ENCODE measurements at places on chromosomes 6 and 20.

DNA sequence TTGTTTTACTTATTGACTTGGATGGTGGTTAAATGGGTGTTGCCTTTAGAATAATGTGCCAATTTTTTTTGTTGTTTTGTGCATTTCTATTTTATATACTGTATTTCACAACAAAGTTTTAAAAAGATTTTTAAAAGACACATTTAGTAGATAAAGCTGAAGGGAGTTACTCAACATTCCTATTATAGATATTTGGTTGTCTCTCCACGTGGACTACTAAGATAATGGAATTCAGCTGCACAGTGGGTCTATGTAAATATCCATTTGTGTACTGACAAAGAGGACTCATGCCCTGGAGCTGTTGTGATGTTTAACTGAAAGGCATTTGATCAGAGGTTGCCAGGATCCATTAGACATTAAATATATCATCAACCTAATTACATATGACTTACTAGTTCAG is 23.2 kb upstream of the FAM135A start:
- peak; percentile 70 for DNase-seq

DNA sequence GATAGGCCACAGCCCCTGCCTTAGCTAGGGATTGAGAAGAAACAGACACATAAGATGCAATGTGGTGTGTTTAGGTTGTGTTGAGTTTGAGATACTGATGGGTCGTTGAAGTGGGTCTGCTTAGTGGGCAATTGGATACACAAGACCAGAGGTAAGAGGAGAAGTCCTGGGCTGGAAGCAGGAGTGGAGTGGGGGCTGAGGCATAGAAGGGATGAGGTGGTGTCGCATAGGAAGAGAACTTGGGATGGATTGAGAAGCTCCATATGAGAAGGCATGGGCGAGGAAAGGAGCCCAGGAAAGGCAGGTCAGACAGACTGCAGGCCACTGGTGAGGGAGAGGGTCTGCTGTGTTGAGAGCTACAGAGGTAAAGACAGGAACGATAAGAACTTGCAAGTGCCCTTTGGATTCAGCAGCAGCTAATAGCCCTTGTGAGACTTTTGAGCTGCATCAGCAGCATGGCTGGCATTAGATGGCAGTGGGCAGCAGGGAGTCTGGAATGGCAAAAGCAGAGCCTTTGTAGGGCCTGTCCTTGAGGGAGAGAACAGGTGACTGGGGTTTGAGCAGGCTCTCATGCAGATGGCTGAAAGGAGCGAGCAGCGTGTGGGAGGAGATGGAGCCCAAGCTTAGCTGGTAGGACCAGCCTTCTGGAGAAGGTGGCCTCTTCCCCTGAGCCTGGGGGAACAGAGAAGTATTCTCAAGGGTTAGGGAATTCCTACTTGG is 33.2 kb downstream of the PLCG1 start:
- DNase-seq: no peak

GRCh38 chr6:16756660-16757255 is 4.5 kb downstream of the ATXN1 start:
- DNase-seq: no peak

GRCh38 chr6:52654592-52654991 is 16.3 kb upstream of the TMEM14A start:
- no peak for DNase-seq

DNA sequence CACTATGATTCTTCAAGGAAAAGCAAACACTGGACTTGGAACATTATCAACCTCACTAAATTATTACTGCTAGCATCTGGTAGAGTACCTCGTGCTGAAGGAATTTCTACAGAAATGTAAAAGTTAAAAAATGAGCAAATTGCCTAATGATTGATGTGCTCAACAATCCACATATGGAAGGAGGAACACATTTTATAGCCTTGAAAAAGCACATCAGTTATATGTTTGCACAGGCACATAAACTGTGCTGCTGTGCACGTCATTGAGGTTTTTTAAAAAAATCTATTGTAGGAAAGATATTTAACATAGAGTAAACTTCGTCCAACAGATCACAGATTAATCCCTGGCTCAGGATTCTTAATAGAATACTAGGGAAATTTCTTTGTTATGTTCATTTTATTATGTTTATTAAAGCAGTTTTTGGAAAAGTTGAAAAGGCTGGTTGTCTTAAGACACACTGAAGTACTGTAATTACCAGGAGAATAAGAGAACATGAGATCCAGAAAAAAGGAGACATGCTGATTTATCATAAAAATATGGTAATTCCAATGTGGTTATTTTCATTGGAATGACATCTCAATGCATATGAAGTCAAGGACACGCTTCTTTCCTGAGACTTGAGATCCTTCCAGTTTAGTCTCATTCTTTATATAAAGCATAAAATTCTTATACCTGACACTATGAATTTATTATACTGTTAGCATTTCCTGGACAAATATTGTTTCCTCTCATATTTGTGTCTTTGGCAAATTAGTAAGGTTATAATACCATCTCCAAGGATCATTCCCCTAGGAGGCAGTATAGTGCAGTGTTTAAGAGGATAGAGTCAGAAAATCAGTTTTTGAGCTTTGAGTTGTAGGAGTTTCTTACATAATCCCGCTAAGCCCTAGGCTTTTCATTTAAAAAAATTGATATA is 511.1 kb downstream of the TENT5A start:
- no peak for DNase-seq

DNA sequence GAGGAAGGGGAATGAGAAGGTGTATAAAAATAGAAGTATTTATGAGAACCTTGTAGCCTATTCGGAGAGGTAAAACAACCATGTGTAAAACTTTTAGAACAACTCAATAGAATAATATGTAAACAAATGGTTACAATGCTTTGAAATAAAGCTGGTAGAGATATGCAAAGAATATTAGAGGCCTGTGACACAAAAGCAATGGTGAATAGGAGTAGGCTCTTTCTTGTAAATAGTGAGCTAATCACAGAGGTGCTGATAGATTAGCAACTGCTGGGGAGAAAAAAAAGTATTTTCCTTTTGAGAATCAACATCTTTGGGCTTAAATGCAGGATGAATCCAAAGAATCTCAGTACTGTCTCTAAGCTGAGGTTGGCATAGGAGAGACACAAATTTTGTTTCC is 7.0 kb downstream of the TMEM200A start:
- no peak for DNase-seq

GRCh38 chr20:10581823-10582222 is 92.0 kb downstream of the JAG1 start:
- DNase-seq: no peak

DNA sequence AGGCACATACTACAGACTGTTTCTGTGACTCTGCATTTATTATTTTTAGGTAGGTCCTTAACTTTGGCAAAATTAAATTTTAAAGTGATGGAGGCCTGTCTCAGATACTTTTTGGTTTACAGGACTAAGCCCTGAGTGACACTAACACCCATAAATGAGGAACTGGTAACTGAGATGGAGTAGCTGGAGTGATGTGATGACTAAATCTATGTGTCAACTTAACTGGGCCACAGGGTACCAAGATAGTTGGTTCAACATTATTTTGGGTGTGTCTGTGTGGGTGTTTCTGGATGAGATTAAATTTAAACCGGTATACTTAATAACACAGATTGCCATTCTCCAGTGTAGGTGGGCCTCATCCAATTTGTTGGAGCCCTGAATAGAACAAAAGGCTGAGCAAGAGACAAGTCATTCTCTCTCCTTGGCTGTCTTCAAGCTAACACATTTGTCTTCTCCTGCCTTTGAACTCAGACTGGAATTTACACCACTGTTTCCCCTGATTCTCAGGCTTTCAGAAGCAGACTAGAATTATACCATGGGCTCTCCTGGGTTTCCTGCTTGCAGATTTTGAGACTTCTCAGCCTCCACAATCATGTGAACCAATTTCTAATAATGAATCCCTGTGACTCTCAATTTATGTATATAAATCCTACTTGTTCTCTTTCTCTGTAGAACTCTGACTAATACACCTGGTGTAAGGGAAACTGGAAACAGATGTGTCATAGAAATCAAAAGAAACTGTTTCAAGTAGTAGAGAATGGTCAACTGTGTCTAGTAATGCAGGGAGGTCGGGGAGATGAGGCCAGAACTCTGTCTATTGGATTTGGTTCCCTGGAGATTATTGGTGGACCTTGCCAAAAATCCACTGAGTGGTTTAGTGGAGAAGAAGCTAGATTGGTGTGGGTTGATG is 579.2 kb downstream of the EPM2A start:
- DNase-seq: no peak

- DNase-seq: no peak
These were observed 27.8 kb downstream of the PAQR8 start for GRCh38 chr6:52389626-52390360.

GRCh38 chr6:1143655-1144054 is 168.2 kb upstream of the FOXQ1 start:
- DNase-seq: no peak

GRCh38 chr20:60528141-60528540 is 569.9 kb downstream of the CDH26 start:
- DNase-seq: no peak

GRCh38 chr6:12150812-12151432 is 138.8 kb downstream of the HIVEP1 start:
- DNase-seq: no peak

- DNase-seq: no peak
These were observed 1.8 kb downstream of the TCF21 start for GRCh38 chr6:133890711-133891148.

- no peak for DNase-seq
These were observed 25.4 kb downstream of the TTLL2 start for GRCh38 chr6:167350275-167350696.

DNA sequence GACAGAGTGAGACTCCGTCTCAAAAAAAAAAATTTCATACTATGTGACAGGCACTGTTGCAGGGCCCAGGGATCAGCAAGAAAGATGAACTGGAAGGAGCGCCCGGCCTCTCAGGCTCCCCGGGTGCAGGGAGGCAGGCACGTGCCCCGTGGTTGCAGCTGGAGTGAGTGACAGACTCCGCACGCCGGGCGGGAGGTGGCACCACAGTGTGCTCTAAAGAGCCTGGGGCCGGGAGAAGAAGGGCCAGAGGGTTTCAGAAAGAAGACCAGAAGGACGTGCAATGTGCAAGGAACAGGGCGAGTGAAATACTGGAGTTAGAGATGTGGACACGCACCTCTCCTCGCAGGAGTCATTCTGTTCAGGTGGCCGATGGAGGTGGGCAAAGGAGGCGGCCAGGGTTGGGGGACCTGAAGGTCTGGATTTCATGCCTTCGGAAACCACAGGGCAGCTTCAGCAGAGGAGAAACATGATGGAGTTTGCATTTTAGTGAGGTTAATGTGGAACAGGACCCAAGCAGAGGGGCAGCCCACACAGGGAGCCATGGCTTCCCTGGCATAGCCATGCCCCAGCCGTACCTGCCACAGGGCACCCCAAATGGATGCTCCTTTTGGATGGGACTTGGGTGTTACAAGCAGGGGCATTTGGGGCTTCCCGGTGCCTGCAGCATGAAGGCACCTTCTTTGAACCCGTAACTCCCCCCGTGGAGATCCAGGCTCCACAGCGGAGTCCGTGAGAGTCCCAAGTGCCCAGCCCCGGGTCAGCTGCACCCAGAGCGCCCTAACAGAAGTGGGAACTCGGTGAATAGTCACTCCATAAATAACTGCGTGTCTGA is 226.2 kb downstream of the ERMARD start:
- DNase-seq: no peak

GRCh38 chr20:3749689-3750531 is 17.4 kb downstream of the HSPA12B start:
- no peak for DNase-seq

- no peak for DNase-seq
These were observed 38.7 kb downstream of the DOK5 start for GRCh38 chr20:54514028-54514607.

DNA sequence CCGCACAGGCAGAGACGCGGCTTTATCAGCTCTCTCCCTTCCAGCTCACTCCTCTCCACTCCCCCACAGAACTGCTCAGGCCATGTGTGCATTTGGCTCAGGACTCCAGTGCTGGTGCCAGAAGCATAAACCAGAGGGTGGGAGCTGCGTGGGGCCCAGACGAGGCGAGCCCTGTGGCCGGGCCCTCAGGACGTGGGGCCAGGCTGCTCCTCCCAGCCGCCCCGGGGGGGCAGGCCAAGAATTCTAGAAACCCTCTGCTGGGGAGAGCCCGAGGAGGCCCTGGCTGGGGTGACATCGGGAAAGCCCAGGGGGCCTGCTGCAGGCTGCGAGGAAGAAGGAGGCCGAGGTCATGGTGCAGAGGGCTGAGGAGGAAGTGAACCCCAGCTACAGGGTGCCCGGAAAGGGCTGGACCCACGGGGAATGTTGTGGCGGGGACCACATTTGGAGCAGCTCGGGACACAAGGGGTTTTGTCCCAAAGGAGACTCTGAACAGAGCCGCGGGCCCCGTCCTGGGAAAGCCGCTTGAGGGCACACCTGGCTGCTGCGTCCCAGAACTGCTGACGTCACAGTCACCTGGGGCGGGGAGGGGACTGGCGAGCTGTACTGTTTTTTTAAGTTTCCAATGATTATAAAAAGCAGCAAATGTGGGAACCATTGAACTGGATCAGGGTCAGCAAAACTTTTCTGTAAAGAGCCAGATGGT is 107.1 kb downstream of the BANF2 start:
- no peak for DNase-seq

- no peak for DNase-seq
These were observed 72.3 kb downstream of the CDYL start for GRCh38 chr6:4848382-4849068.

GRCh38 chr6:156508923-156509322 is 268.3 kb upstream of the ARID1B start:
- DNase-seq: no peak

DNA sequence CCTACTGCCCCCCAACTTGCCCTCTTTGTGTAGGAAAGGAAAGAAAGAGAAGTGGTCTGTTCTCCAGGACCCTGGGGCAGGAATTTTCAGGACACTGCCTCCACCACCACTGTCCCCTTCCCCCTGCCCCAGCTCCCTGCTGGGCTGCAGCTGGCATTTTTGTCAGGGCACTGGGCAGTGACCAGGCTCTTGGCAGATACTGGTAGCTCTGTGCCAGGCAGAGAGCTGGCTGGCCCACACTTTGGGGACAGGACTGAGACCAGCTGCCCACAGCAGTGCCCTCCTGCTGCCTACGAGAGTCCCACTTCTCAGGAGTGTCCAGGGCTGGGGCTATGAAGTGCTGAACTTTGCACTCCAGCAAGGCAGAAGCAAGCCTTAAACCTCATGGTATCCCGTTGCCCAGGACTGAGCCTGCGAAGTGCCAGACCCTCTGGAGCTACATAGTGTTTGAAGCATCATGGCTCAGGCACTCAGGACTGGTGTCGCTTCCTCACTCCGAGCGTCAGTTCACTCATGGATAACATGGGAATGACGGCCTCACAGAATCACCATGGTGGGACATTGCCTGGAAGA is 19.3 kb downstream of the SLC13A3 start:
- DNase-seq: no peak

- DNase-seq: peak; percentile 18
These were observed 32.7 kb upstream of the MAP7 start for GRCh38 chr6:136582711-136583471.

- no peak for DNase-seq
These were observed 38.5 kb downstream of the SOD2 start for GRCh38 chr6:159654483-159655098.

- DNase-seq: no peak
These were observed 8.4 kb upstream of the ULBP2 start for GRCh38 chr6:149933461-149933860.

DNA sequence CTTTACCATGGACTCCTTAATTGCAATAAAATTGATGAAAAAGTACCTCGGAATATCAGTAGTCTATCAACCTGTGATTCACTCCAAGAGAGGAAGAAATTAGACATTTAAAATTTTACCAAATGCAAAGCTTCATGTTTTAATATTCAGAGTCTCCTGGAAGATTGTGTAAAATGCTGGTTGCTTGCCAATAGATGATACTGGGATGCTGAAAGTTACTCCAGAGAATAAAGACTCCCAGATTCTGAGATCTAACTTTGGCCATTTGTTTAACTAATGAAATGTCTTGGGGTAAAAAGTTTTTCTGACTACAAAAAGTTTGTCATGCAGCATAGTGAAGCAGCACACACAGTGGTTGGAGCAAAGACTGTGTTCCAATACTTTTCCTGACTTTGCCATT is 176.7 kb upstream of the RSPO3 start:
- no peak for DNase-seq

Measured in NCI-H1417 treated with DMSO at 0.1 percent for 48 hours (cell line).